K562 (cell line): ENCODE measurements at places on chromosomes 12 and 14.

DNA sequence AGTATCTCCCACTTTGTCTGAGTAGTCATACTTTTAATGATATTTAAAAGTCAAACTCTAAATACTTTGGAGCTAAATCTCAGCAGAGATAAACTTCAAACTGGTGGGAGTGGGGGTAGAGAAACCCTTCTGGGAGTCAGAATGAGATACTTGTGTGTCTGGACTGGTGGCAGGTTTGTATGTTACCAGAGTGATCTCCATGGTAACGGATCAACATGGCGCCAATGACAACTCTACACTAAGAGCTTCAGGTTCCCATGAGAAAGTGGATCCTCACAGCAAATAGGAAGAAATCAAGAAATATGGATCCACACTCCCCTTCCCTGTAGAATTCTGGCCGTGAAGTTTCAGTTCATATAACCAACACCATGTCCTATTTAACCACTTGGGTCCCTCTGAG lies 121.9 kb downstream of the ETV6 start:
- H3K27ac ChIP-seq = no peak overlapping the region
- H3K36me3 ChIP-seq = no peaks in the 10 kb centered on the region
- peaks cover 3% of the 10 kb centered on the region; the same call in 1 of the 2 replicates for H3K4me1 ChIP-seq
- no peaks in the 10 kb centered on the region for H3K27me3 ChIP-seq
- no peak overlapping the region for H3K4me3 ChIP-seq
- DNase-seq = no peak

DNA sequence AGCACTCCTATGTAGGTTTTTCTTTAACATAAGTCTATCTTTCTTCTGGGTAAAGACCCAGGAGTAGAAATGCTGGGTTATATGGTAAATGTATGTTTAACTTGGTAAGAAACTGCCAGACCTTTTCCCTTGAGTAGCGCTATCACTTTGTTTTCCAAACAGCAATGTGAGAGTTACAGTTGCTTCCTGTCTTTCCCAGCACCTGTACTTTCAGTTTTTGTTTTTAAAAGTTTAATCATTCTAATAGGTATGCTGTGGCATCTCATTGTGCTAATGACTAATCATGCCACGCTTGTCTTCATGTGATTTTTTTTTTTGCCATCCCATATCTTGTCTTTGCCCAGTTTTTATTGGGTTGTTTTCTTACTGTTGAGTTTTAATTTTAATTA lies 28.1 kb downstream of the GIT2 start:
- H3K4me1 ChIP-seq = no peaks in the 10 kb centered on the region
- no peaks in the 10 kb centered on the region for H3K27me3 ChIP-seq
- H3K27ac ChIP-seq = no peak overlapping the region
- no peak overlapping the region for H3K4me3 ChIP-seq
- no peak for DNase-seq

GRCh38 chr12:32585680-32586079 lies 93.4 kb upstream of the DNM1L start:
- H3K4me3 ChIP-seq = no peak overlapping the region
- no peaks in the 10 kb centered on the region; the same call in 2 of the 3 replicates for H3K27me3 ChIP-seq
- no peaks in the 10 kb centered on the region for H3K4me1 ChIP-seq

DNA sequence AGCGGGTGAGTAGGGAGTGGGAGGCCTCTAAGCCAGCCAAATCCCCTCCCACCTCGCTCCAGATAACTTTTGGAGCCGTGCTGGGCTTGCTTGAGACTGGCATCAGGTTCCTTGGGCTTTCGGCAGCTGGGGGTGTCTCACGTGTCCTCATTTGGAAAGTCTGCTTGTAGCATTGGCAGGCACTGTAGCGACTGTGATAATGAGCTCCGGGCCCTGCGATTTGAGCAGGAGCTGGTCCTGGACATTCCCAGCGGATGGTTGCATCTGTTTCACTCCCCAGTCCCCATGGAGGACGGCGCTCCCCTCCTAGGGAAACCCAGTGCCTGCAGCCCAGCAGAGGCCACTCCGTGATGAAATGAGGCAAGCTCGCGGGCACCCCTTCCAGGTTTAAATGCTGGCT lies 49.4 kb downstream of the DGLUCY start:
- H3K4me1 ChIP-seq = no peaks in the 10 kb centered on the region
- no peak overlapping the region for H3K27ac ChIP-seq
- DNase-seq = no peak
- no peaks in the 10 kb centered on the region for H3K27me3 ChIP-seq
- H3K4me3 ChIP-seq = no peak overlapping the region

GRCh38 chr12:93984005-93984404 lies 164.4 kb upstream of the PLXNC1 start:
- DNase-seq = no peak
- H3K4me3 ChIP-seq = no peak overlapping the region
- H3K4me1 ChIP-seq = no peaks in the 10 kb centered on the region

GRCh38 chr14:102201353-102201738 lies 61.6 kb downstream of the WDR20 start:
- H3K4me3 ChIP-seq = no peak overlapping the region
- H3K4me1 ChIP-seq = no peaks in the 10 kb centered on the region
- H3K27me3 ChIP-seq = no peaks in the 10 kb centered on the region
- H3K36me3 ChIP-seq = peaks cover 39% of the 10 kb centered on the region
- no peak overlapping the region for H3K27ac ChIP-seq

GRCh38 chr12:47068539-47068938 lies 10.9 kb upstream of the PCED1B start:
- H3K4me1 ChIP-seq = no peaks in the 10 kb centered on the region
- H3K27me3 ChIP-seq = no peaks in the 10 kb centered on the region
- H3K4me3 ChIP-seq = no peak overlapping the region
- H3K27ac ChIP-seq = no peak overlapping the region
- no peaks in the 10 kb centered on the region for H3K36me3 ChIP-seq

- no peaks in the 10 kb centered on the region for H3K36me3 ChIP-seq
- no peak overlapping the region for H3K27ac ChIP-seq
- H3K4me1 ChIP-seq = no peaks in the 10 kb centered on the region
- no peak for DNase-seq
- H3K4me3 ChIP-seq = no peak overlapping the region
These were observed 349.5 kb downstream of the GRIN2B start for GRCh38 chr12:13631873-13632272.
